ENCODE measurements at places on chromosomes 5 and 9.

GRCh38 chr9:134294153-134295071 lies 31.8 kb upstream of the RXRA start:
- no peak for DNase-seq

GRCh38 chr5:14816999-14817761 lies 54.4 kb downstream of the ANKH start:
- DNase-seq = peak; percentile 81

- DNase-seq = peak; percentile 81
Observed at GRCh38 chr9:97386733-97387503, 25.0 kb upstream of the TDRD7 start.

GRCh38 chr9:120857481-120857880 lies 14.8 kb upstream of the PSMD5 start:
- no peak for DNase-seq

- no peak for DNase-seq
Observed at GRCh38 chr5:109927639-109928038, 237.9 kb downstream of the MAN2A1 start.

DNA sequence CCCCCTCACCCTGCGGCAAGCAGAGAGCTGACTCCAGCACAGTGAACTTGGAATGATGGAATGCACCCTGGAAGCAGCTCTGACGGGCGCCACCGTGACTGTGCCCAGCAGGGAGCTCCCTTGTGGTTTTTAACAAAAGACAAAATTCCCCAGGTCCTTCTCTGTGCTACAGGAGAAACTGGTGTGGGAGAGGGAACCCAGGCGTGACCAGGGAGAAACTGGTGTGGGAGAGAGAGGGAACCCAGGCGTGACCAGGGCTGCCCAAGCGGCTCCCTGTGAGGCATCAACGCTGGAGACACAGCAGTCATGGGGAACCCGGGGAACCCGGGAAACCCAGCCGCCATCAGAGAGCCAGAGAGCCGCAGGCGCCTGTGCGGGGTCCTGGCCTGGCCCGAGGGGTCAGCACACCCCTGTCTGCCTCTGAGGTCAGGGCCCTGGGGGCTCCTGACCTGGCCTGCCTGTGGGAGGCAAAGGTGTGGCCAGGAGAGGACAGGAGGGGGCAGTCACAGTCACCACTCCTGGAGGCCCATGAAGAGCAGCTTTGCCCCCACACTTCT lies 3.1 kb upstream of the AHRR start:
- peak; percentile 59 for DNase-seq

- peak; percentile 88 for DNase-seq
Observed at GRCh38 chr5:109411627-109412026, 1.9 kb upstream of the PJA2 start.

DNA sequence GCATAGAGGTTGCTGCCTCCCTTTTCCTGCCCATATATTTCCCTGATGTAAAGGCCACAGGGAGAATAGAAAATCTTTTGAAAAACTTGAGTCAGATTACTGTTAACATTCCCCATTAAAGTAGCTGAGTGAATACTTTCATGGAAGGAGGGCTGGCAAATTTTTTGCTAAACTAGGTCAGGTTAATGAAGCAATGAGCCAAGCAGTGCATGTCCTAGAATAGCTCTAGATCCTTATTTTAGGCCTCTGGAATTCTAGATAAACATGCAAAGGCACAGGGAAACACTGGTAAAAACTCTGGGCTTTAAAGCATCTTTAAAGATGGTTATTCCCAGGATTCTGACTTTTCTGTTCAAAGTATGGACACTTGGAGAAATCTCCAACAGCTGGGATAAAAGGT lies 27.9 kb downstream of the TTC1 start:
- peak; percentile 25 for DNase-seq

DNA sequence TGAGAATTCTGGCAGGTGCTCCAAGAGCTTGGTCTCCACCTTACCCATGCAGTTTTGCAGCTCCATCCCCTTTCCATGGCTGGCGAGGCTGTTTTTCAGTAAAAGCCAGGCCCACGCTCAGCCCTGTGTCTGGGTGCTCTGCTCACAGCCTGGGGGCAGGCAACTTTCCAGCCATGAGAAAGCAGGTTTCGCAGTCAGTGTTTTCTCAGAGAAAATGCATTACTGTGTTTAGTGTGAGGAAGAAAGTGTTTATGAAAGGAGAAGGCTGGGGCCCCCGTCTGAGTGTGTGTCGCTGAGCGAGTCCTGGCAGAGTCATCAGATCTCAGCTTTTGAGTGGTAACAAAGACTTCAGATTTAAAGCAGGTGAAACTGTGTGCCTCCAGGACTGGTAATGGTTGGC lies 248.1 kb downstream of the IRX1 start:
- DNase-seq = no peak

DNA sequence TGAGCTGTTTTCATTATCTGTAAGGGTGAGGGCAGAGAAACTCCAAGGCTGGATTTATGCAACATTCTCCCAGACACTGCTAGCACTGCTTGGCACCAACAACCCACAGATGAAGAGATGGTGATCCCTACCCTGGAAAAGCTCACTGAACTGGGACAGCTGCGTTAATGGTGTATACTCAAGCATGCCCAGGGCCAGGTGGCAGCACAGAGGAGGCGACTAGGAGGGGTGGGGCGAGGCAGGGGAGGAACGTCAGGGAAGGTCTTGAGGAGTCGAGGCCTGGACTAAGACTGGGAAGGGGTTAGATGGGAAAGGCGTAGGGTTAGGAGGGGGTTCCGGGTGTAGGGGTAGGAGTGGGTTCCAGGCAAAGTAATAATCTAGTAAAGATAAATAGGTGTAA lies 73.1 kb upstream of the TBC1D9B start:
- DNase-seq = no peak

GRCh38 chr9:81002242-81002641 lies 687.1 kb downstream of the TLE1 start:
- DNase-seq = no peak

DNA sequence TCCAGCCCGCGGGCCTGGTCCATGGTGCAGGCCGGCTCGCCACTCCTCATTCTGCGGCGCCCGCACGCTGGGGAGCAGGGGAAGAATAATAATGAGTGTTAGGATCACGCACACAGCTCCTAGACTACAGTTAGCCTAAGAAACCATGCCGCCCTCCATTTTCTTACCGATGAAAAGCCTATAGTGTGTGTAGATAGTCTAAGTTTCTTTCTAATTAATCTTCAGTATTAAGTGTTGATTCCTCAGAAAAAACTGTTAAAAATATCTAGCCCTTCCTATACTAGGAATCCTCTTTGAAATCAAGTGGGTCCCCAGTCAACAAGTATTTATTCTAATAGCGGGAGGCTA lies 9.3 kb downstream of the ZBED3 start:
- no peak for DNase-seq

- peak; percentile 63 for DNase-seq
Observed at GRCh38 chr9:70324963-70325362, 66.2 kb downstream of the SMC5 start.

DNA sequence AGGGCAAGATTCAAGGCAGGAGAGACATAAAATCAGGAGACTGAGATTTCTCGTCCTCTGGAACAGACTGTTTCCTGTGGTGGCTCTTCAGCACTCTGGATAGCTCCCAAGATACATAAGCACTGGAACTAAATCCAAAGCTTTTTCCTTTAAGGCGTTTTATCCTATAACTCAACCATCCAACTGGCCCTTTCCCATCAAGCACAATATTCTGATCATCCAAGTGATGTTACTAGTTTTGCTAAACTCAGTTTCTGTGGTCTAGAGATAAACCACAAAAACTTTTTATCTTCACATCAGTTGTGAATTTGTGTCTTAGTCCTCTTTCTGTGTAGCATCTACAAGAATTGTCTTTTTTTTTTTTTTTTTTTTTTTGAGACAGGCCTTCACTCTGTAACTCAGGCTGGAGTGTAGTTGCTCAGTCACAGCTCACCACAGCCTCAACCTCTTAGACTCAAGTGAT lies 299.4 kb downstream of the COX7C start:
- DNase-seq = peak; percentile 62

DNA sequence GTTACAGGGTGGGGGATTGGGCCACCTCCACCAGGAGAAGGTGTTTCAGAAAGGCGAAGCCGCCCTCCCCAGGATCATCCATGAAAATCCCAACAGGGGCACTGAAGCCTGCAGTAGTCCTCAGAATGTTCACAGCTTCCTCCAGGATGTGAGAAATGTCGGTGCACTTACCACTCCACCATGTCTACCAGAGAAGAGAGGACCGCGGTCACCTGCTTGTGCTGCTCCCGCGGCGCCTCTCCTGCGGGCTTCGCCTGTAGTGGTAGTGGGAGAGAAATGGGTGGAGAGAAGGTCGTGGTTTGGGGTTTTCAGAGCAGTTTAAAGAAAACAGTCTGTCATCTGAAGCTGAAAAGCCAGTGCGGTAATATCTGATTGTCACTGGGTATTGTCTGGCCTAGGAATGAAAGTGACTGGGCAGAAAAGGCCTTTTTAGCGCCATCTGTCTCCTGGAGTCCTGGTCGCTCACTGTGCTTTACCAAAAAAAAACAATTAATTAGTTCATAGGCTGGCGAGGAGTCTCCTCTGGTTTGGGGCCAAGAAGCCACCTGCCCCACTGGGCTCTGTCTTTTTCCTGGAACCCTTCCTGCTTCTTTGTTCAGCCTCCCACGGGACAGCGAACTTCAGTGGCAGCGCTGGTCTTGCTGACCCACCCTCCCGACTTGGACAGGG lies 23.0 kb upstream of the PPP1R26 start:
- DNase-seq = no peak

GRCh38 chr9:95277509-95277908 lies 40.0 kb downstream of the FANCC start:
- no peak for DNase-seq

DNA sequence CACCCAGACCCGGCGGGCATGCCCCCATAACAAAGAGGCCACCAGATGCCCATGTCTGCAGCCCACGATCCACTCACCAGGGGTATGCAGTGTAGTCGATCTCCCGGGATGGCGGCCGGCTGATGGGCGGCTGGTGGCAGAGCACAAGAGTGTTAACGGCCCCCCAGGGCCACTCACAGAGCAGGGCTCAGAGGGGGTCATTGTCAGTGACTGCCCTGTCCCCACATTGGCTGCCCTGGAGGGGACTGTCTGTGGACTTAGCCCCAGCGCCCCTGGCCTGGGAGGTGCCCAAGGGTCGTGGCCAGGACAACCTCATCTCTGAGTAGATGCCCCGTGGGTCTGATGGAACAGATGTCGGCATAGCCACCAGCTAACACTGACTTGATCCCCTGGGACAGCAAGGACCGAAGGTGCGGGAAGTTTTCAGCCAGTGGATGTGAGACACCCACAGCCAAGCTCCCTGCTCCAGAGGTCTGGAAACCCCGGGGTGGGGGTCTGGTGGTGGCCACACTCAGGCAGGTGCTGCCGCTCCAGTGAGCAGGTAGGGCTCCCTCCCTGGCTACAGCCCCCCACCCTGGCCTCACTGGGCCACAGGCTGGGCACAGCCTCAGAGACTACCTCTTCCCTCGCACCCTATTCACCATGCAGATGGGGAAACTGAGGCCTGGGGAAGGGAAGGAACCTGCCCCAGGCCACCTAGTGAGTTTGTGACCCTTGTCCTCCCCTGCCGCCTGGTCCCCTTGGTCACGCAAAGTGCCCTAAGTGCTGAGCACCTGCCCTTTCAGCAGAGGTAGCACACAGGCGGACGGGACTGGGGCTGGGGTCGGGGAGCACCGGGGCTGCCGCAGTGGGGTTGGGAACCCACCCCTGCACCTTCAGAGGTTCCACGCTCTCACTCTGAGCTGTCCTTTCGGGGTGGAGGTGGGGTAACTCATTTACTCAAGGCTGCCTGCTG lies 38.1 kb upstream of the SARDH start:
- DNase-seq = no peak

GRCh38 chr5:131749138-131749537 lies 47.7 kb downstream of the FNIP1 start:
- no peak for DNase-seq

- peak; percentile 85 for DNase-seq
Observed at GRCh38 chr5:109410389-109411148, 795 bp upstream of the PJA2 start.

DNA sequence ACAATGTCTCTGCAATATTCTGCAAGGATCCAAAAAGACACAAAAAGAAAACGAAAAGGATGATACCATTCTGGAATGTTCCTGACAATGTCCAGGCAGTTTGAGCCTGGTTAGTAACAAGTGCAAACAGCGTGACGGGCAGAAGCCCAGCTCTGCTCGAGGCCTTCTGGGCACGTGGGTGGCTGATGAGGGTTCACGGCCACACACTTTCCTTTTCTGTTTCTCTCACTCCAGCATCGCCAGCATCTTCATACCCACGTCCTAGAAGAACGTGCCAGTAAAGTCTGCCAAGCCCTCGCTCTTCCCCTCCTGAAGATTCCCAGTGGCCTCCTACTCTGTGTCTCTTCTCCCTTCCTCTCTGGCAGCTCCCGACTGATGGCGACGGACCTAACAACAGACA lies 36.7 kb downstream of the COL23A1 start:
- DNase-seq = no peak
